Stimulated activated CD4-positive, alpha-beta T cell treated with anti-CD3 and anti-CD28 coated beads, Interleukin-1b, Interleukin-23, amount 100 ng/mL, for 48 hours (primary cell): ENCODE measurements at places on chromosomes 3 and 15.

DNA sequence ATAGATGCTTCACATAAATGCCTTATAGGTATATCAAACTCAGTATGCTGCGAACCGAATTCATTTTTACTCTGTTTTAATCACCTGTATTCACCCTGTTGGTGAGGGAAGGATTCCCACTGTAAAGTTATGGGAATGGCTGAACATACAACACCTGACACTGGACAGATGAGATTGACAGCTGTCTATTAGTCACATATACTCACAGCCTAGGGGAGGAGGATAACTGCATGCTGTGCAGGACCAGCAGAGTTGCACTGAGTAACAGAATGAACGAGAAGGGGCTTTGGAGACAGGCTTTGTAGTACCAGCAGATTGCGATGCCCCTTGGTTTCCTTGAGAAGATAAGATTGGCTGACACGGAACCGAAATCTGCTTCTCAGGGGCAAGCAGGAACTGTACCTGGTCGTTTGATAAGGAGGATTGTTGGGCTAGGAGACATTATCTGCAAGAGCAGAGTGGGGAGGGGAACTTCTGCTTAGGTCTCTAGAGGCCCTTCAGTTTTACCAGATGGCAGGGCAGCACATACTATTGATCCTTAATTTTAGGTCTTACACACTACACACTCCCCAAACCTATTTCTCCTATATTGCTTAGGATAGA, 43.5 kb upstream of the SLC22A13 start:
- DNase-seq: no peak

DNA sequence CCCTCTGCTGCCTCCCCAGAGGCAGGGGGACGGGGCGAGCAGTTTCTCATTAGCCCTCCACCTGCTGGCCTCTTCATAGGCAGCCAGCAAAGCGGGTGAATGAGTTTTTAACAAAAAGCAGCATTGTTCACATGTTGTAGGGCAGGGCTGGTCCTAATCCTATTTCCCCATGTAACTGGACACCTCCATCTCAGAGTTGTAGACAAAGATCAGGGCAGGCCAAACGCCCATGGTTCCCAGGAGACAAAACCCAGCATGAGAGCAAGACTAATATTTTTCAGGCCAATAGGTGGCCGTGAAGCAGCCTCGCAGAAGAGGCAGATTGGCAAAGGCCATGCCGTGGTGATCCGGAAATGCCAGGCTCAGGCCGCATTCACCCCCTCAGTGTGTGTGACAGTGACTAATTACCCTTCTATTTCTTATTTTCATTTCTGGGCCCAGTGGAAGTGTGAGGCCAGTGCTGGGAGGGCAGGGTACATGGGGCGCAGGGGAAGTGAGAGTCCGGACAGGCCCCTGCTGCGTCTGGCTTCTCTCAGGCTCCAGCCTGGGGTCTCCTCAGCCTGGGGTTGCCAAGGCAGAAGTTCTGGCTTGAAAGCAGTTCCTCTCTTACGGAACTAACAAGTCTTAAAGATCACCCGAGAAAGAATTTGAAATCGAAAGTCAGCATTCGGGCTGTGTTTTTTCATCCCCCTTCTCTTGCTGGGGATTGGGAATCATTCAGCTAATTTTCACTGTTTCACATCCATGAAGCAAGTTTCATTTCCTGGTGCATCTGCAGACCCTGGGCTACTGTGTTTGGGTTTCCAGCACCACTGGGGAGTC, 64.8 kb downstream of the BOC start:
- no peak for DNase-seq

GRCh38 chr15:57223345-57223744, 153.0 kb upstream of the CGNL1 start:
- DNase-seq: no peak

- DNase-seq: no peak
These were observed 509.1 kb downstream of the TUSC7 start for GRCh38 chr3:117218641-117219048.

GRCh38 chr3:3201611-3202010, 22.1 kb upstream of the CRBN start:
- DNase-seq: no peak

GRCh38 chr3:38152609-38153008, 12.7 kb upstream of the OXSR1 start:
- DNase-seq: no peak

- no peak for DNase-seq
These were observed 44.6 kb downstream of the RASGRP1 start for GRCh38 chr15:38520035-38520434.

DNA sequence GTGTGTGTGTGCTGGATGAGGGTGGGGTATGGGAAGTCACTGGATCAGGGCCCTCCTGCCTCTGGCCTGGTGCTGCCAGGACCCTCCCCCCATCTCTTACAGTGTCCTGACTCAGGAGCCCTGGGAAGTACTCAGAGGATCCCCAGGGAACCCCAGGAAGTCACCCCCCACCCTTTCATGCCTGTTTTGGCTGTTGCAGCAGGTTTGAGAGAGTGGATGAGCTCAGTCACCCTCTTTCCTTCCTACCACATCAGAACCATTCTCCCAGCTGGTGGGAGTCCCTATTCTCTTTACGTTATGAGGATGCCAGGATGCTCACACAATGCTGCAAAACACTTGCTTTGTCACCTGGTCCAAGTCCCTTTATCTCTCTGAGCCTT, 59.0 kb downstream of the BDH1 start:
- no peak for DNase-seq

- DNase-seq: no peak
These were observed 36.5 kb upstream of the SPTBN5 start for GRCh38 chr15:41930221-41930866.

- DNase-seq: no peak
These were observed 11.6 kb downstream of the EAF1 start for GRCh38 chr3:15438983-15439382.

DNA sequence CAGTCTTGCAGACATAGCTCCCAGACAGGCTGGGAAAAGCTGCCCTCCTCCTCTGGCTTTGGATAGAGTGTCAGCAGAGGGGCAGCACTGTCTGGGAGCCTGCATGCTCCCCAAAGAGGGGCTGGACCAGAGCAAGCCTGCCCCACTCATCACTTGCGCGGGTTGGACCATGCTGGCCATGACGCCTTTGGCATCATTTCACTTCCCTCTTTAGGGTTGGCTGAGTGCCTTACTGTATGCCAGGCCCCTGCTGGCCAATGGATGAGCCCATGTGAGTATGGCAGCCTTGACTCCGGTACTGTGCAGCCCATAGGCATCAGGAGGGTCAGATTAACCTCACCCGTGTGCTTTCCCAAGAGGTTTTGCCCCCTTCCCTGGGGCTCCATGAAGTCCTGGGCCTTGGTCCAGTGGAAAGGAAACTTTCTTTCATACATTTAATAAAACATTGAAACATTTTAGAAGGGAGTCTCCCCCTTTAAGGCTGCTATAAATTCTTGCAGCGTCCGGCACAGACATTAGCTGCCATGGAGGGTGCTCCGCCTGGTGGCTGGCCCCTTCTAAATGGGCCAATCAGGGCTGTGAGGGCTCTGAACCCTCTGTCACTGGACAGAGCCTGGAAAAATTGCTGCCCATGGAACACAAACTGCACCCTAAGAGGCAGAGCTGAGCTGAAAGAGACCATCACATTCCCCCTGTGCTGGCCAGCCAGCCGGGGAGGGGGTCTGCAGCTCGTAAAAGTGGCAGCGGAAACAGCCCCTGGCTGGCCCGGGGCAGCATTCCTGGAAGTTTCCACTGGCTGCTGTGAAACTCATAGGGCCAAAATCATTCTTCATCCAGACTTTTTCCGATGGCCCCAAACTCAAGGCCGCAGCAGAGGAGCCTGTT, 20.8 kb upstream of the DUSP7 start:
- DNase-seq: no peak

GRCh38 chr3:38354588-38355330, 8.2 kb downstream of the XYLB start:
- no peak for DNase-seq

DNA sequence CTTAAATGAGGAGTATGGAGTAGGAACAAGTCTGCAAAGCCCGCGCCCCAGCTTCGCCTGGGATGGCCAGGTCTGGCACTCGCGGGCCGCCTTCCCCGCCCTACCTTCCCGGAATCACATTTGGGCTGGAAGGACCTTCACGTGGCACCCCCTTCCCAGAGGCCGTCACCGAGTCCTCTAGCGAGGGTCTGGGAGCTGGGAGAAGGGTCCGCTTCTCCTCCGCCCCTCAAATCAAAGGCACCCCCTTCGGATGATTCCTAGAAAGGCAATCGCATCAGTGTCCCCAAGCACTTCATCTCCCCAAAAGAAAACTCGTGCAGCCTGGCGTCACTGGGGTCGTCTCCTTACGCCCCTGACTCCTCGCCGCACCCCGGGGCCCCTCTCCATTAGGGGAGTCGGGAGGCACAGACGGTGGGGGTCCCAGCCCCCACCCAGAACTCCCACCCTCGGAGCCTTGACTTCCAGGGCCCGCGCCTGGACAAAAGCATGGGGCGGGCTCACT, 380 bp downstream of the MYLK start:
- no peak for DNase-seq

DNA sequence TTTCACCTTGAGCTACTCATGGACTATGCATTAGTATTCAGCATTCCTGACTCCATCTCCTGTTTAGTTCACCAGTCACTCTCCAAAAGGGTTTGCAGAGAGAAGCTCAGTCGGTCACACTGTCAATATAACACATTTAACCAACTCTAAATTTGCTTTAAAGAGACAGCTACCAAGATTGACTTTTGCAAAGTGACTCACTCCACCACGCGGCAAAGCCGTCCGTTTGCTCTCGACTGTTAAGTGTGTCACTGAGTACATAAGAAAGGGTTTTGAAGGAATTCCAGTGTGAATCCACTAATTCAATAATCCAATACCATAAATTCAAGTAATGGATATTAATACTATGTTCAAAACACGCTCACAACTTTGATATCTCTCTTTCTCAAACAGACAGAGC, 1006.7 kb upstream of the NR2F2 start:
- DNase-seq: no peak

GRCh38 chr3:125386811-125387210, 11.7 kb upstream of the ZNF148 start:
- no peak for DNase-seq

DNA sequence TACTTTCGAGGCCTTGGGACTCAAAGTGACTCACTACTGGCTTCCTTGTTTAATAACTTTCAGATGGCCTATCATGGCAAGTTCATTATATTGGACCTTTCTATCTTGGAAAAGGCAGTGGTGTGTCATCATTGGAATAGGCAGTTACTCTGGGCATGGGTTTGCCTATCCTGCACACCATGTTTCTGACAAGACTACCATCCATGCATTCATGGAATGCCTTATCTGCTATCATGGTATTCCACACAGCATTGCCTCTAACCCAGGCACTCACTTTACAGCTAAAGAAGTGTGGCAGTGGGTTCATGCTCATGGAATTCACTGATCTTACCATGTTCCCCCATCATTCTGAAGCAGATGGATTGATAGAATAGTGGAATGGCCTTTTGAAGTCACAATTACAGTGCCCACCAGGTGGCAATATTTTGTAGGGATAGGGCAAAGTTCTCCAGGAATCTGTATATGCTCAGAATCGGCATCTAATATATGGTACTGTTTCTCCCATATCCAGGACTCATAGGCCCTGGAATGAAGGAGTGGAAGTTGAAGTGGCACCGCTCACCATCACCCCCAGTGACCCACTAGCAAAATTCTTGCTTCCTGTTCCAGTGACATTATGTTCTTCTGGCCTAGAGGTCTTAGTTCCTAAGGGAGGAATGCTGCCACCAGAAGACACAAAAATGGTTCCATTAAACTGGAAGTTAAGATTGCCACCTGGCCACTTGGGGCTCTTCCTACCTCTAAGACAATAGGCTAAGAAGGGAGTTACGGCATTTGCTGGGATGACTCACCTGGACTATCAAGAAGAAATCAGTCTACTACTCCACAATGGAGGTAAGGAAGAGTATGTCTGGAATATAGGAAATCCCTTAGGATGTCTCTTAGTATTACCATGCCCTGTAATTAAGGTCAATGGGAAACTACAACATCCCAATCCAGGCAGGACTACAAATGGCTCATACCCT, 1161.4 kb downstream of the SI start:
- no peak for DNase-seq

DNA sequence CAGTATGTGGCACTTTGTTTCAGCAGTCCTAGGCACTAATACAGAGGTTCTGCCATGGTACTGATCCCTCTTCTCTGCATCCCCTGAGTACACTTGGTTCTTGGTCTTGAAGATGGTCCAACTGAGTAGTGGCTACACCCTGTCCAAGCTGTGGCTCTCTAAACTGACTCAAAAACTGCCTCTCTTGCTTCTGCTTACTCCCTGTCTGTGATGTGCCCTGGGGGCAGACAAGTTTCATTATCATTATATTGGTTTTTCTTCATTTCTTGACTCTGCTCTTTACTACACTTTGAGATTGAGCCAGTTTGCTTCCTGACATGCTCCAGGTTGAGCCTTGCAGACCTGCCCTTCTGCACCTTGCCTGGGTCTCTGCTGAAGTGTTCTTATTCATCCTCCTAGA, 18.9 kb upstream of the ST3GAL6 start:
- no peak for DNase-seq

DNA sequence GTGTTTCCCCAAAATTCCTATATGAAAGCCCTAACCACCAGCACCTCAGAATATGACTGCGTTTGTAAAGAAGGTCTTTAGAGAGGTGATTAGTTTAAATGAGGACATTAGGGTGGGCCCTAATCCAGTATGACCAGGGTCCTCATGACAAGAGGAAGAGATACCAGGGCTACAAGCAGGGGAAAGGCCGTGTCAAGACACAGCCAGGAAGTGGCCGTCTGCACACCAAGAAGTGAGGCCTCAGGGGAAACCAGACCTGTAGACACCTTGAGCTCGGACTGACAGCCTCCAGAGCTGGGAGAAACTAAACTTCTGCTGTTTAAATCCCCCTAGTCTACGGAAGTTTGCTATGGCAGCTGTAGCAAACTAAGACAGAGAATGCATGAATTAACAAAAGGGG, 14.2 kb downstream of the KIF7 start:
- no peak for DNase-seq

- no peak for DNase-seq
These were observed 2.0 kb downstream of the MGLL start for GRCh38 chr3:127820221-127820825.

DNA sequence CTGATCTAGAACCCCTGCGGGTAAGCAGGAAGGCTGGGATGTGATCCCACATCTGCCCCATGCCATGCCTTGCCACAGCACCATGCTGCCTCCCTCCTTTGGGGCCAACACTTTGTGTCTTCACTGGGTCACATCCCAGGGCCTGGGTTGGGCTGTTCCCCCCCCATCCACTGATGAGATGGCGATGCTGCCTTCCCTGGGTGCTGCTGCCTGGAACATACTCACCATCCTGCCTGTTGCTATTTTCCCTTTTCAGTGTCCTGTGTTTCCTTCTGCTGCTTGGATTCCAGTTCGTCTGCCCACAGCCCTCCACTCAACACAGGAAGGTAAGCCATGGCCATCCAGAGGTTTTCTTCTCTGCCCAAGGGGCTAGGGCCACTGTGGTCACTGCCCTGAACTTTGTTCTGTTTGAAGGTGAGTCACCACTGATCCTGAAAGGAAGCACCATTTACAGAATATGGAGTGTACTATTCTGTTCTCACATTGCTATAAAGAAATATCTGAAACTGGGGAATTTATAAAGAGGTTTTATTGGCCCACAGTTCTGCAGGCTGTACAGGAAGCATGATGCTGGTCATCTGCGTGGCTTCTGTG, 39.4 kb downstream of the THSD4 start:
- no peak for DNase-seq
